ENCODE measurements at places on chromosomes 13 and 19.

DNA sequence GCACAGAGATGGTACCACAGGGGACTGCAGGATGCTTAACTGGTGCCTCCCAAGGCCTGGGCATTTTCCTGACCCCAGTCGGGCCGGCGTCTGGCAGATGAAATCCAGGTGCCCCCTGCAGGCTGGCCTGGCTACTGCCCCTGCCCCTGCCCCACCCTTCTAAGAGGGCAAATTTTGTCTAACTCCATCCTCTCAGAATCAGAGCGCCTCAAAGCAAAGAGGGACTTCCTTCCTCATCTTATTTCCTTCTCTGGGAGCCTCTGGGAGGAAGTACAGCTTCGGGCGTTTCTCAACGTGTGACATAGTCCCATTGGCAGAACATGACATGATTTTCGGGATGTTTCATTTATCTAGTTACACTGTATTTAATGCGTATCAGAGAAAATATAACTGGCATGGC lies 2.7 kb downstream of the PRKACA start:
- peak; percentile 80 for DNase-seq

- peak; percentile 65 for DNase-seq
These were observed 4.2 kb downstream of the PRR36 start for GRCh38 chr19:7869910-7870511.

GRCh38 chr13:58782736-58783135 lies 1151.2 kb downstream of the PCDH17 start:
- no peak for DNase-seq

GRCh38 chr19:38839816-38840582 lies 8.4 kb upstream of the ECH1 start:
- no peak for DNase-seq

- DNase-seq, result no peak
These were observed 1.7 kb upstream of the PCDH17 start for GRCh38 chr13:57629821-57630235.

- no peak for DNase-seq
These were observed 28.3 kb downstream of the OR10H4 start for GRCh38 chr19:15976836-15977689.

GRCh38 chr19:310141-310651 lies 19.0 kb upstream of the PLPP2 start:
- no peak for DNase-seq

- no peak for DNase-seq
These were observed 69.2 kb upstream of the TM9SF2 start for GRCh38 chr13:99431927-99432608.

DNA sequence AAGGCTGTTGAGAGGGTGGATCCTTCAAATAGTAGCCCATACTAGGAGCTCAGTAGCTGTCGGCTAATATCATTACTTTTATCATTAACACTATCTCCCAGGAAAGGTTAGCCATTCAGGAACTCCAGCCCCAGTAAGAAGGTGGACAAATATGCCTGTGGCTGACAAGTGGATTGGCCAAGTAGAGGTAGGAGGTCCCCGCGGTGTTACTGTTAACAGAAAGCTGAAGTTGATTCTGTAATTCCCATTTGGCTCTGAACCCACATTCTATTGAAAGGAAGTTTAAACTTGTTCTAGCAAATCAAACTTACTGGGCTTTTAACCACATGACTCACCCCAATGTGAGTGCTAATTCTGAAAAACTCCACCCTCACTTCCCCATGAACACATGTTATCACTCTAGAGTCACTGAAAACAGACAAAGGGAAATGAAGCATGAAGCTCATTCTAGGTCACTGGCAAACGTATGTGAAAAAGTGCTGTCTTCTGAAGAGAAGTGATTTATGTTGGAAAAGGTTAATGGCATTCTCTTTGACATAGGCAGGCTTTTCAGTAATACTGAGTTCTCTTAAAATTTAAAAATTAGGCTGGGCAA lies 273.5 kb downstream of the FGF14 start:
- DNase-seq, result no peak

DNA sequence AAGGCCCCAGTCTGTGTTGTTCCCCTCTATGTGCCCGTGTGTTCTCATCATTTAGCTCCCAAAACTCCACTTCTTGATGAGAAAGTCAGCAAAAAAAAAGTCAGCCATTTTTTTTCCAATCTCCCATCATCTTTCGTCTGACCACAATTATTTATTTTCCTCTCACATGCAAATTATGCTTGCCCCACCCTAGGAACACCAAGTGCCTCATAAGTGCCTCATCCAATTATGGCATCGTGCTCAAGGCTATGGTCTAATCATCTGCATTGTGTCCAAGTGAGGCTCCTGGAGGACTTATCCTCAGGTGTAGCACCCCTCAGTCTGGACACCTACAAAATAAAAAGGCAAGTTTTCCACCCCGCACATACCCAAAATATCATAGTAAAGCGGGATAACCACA lies 20.8 kb upstream of the IPO5 start:
- DNase-seq, result no peak

DNA sequence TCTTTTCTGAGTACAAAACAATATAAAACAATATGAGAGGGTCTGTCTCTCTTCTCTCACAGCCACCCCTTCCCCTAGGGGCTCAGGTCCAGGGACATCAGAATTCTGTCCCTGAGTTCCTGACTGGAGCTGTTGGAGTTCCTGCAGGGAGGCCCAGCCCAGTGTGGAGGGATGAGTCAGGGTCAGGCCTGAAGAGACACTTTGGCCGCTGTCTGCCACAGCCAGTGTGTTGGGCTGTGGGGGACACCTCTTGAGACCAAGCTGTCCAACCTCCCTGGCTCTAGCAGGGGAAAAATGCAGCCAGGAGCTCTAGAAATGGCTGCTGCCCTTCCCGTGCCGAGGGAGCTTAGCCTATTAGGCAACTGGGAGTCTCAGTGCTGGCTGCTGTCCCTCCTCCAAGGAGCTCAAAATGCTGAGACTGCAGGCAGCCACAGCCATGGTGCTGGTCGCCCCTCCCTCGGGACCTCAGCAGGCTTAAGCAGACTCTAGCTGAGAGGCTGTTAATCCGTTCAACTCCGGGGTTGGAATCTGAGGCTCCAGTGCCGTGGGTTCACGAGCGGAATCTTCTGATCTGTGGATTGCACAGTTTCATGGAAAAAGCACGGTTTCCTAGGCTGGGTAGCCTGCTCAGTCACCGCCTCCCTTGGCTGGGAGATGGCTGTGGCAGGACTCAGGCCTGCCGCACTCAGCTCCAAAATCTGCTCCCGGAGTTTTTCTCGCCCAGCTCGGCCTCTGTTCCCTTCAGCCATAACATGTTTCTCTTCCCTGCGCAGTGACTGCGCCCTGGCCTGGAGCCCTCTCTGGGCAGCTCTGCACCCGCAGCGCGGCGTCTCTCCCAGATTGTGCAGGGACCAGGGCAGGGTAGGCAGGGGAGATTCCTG lies 3.8 kb upstream of the ZNF626 start:
- no peak for DNase-seq

DNA sequence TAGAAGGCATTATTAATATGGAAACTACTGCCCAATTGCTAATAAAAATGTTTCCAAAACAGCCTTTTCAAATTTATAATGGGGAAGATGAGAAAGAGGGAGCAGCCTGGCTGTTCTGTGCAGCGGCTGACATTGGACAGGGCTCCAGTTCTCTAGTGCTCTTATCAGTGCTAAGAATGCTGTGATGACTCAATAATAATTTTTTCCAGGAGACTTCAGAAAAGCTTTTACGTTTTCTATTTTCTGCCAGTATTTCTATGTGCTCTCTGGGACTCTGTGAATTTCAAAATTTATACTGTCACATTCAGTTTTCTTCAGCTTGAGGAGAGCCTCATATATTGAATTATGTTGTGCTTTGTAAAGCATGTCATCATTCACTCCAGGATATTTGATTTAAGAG lies 209.6 kb downstream of the VWA8 start:
- DNase-seq, result no peak

DNA sequence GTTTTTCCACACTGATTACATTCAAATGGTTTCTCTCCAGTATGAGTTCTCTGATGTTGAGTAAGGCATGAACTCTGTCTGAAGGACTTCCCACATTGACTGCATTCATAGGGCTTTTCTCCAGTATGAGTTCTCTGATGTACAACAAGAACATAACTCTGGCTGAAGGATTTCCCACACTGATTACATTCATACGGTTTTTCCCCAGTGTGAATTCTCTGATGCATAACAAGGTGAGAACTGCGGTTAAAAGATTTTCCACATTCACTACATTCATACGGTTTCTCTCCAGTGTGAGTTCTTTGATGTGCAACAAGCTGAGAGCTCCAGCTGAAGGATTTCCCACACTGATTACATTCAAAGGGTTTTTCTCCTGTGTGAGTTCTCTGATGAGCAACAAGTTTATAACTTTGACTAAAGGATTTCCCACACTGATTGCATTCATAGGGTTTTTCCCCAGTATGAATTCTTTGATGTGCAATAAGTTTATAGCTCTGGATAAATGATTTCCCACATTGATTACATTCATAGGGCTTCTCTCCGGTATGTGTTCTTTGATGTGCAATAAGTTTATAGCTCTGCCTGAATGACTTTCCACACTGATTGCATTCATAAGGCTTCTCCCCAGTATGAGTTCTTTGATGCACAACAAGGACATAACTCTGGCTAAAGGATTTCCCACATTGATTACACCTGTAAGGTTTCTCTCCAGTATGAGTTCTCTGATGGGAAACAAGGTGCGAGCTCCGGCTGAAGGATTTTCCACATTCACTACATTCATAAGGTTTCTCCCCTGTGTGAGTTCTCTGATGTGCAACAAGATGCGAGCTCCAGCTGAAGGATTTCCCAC lies 23.5 kb downstream of the ZNF180 start:
- no peak for DNase-seq

GRCh38 chr13:27791146-27791900 lies 960 bp upstream of the GSX1 start:
- no peak for DNase-seq

DNA sequence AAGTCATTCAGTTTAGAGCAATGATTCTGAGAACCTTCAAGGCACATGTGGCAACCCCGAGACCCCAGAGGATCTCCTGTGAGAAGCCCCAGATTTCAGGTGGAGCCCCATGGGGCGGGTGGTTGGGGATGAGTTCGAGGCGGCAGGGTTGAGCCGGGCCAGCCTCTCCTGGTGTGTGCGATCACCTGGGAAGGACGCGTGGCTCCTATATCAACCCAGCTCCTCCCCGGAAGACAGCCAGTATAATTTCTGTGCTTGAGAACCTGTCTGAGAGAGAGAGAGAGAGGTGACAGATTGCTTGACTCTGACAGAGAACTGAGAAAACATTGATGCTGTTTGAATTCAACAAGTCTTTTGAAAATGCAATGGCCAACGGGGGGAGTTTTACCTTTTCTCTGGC lies 89.0 kb downstream of the TEX29 start:
- no peak for DNase-seq

DNA sequence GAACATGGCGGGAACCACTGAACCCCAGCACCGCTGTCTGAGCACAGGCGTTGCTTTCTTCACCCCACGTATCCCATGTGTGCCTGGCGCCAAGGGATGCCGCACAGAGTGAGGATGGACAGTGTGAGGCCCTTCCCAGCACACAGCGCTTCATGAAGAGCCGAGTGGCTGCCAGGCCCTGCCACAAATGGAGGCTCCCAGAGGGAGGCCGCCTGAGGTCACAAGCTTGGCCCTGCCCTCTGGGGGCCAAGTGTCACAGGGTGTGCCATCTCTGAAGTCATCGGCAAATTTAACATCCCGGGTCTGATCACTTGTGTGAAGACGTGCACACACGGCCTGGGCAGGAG lies 24.4 kb downstream of the MPND start:
- DNase-seq, result no peak

DNA sequence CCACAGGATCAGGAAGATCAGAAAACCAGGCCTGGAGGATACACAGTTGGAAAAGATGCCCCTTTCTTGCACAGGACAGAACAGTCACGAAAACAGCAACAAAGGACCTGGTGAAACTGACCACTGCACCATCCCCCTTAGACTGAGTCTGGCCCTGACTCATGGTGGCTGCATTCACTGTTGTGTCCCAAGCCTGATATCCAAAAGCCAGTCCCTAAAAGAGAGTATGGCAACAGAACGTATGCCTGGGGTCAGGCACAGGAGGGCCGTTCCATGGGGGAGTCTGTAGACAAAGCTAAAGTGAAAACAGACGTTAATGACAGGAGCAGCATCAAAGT lies 301.1 kb upstream of the NBEA start:
- DNase-seq, result no peak

GRCh38 chr19:51196181-51196580 lies 28.7 kb upstream of the CD33 start:
- DNase-seq, result no peak

GRCh38 chr13:40626977-40627376 lies 39.5 kb downstream of the FOXO1 start:
- no peak for DNase-seq

DNA sequence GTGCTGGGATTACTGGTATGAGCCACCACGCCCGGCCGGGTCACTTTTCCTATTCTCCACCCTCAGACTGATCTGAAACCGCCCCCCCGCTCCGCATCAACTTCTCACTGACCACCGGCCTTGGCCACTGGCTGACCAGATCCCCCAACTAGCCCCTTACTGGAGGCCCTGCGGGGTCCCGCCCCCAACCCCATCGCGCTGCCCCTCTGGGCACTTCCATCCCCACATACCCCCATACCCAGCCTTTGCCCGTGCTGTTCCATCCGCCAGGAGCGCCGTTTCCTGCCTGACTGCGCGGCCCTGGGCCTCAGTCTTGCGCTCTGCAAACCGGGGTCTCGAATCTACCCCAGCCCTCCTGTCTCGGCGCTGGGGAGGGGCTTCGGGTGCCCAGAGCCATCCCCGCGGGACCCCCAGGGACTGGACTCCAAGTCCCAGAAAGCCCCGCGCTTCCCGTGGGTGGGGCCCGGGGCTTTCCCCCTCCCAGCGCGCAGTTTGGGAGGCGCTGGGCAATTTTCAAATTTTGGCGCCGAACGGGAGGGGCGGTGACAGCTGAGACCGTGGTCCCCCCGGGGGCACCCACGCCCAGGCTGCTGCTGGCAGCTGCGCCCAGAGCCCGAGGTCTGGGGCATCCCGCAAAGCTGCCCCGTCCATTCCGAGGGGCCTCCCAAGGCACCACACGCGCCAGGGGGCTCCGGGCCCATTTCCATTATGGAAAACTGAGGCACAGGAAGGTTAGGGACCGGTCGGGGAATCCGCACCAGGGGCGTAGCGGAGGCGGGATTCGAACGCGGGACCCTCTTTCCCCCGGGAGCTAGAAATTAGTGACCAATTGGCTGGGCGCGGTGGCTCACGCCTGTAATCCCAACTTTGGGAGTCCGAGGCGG lies 5.2 kb upstream of the LMNB2 start:
- DNase-seq, result no peak

DNA sequence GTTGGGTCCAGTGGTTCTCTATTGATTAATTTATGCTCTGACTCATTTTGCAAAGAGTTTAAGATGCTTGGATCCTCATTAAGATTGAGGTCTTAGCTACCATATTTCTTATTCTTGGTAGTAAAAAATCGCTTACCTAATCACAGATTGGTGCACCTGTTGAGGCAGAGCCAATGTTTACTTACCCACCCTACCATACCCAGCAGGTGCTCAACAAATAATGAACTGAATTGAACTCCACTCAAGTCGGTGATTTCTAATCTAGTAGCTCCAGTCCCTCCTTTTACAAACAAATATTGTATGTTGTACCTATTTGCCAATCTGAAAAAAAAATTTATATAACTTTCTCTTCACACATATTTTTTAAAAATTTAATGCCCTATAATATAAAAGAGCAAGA lies 361.0 kb downstream of the FGF14 start:
- DNase-seq, result no peak

Data from HL-60 (cell line).